Stimulated activated CD4-positive, alpha-beta T cell treated with anti-CD3 and anti-CD28 coated beads, TNF-alpha, amount 100 ng/mL, for 48 hours (primary cell): ENCODE measurements at places on chromosomes 7 and 10.

DNA sequence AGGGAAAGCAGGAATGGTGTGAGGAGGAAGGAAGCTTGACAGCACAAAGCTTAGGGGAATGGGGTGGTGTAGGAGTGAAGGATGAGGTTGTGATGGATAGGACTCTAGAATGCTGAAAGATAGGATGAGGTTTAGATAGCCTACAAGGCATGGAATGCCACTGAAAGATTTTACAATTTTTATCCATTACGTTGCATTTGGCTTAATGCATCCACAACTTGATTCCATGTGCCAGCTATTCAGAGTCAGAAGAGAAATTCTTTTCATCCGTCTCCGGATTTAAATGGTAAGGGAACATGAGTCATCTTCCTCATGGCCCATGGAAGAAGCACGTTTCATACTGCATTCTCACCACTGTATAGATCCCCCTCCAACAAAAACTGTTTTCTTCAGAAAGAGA lies 212.4 kb upstream of the BMPER start:
- DNase-seq, result no peak

DNA sequence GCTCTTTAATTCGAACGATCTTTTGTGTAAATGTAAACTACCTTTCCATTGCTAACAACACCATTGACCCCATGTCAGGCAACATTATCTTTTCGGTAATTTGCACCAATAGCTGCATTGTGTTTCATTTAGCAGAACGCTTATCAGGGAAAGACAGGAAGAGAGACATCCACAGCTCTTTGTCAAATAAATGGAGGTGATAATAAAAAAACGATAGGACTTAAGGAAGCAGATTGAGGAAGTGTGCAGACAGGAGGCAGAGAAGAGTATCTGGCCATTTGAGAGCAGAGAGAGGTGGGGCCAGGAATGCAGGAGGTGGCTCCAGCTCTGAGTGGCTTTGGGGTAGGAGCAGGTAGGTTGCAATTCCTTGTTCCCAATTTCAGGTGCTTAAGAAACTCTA lies 37.5 kb upstream of the ADARB2 start:
- no peak for DNase-seq

DNA sequence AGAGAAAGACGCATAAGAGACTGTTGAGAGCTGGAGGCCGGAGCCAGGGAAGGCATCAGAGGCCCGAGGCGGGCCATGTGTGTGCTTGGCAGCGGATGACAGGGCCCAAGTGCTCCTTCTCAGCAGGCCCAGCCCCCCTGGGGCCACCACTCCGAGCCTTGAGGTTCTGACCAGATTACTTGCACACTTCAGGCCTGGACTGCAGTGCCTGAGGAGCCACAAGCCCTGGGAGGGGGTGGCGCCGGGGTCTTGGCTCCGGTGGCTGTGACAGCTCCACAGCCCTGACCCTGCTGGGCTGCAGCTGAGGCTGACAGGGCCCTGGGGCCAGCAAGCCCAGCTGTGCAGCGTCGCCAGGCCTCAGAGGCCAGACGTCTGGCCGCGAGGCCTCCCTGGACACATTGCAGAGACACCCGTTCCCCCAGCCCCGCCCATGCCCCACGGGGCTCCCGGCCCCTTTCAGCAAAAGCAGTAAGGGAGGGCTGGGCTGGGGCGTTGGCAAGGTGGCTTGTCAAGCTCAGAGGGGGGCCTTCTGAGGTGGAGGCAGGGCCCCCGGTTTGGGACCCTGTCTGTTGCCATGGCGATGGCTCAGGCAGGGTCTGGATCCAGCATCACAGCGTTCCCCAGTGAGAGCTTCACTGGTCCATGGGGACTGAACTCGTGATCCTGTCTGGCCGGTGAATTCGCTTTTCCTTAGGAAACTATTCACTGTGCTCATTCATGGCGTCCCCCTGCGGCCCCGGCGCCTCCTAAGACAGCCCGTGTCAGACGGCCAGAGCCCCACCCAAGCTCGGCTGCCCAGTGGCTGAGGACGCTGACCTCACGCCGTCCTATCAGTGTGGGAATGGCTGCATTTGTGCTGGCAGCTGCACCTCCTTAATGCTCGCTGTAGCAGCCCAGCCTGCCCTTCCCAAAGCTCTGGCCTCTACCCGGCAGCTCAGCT lies 5.7 kb downstream of the ELN start:
- DNase-seq, result no peak

GRCh38 chr7:158000160-158000559 lies 587.5 kb downstream of the PTPRN2 start:
- no peak for DNase-seq

- no peak for DNase-seq
These were observed 39.5 kb downstream of the ERCC6 start for GRCh38 chr10:49499305-49499851.

DNA sequence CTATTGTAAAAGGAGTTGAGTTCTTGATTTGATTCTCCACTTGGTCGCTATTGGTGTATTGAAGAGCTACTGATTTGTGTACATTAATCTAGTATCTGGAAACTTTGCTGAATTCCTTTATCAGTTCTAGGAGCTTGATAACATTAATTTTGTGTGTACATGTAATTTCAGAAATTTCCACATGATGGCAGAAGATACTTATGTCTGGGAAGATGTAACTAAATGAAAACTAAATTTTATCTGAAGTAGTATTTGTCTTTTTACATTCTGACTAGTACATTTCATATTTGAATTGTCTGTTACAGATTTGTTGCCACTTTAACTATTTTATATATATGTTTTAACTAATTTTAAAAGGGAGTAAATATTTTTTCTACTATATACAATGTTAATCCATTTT lies 27.6 kb downstream of the SDHAF3 start:
- DNase-seq, result no peak

- DNase-seq, result peak; percentile 70
These were observed 96.9 kb downstream of the HIPK2 start for GRCh38 chr7:139680676-139681462.

- DNase-seq, result no peak
These were observed 451.7 kb upstream of the ZMIZ1 start for GRCh38 chr10:78617115-78617514.
